T-cell (primary cell): ENCODE measurements at places on chromosomes 12 and 14. TPM values are rescaled to one million over a fixed set of nuclear protein-coding genes. Genes with fewer than 3 reads are reported as not detected.

The SERPINA12 gene
- not detected for total RNA-seq

- no peak for DNase-seq
Observed at GRCh38 chr12:89117448-89118034, 234.8 kb downstream of the DUSP6 start.

DNA sequence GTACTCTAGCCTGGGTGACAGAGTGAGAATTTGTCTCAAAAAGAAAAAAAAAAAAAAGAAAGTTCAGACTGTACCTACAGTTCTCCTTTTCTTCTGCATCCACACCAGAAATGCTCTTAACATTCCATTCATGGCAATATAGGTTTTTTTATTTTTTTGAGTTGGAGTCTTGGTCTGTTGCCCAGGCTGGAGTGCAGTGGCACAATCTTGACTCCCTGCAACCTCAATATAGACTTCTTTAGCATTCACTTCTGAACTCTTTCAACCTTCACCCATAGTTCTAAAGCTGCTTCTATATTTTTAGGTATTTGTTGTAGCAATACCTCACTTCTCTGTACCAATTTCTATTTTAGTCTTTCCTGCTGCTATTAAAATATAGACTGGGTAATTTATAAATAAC is 1095.7 kb downstream of the FLRT2 start:
- no peak for DNase-seq

The PLEKHD1 gene
- 0.44 TPM for total RNA-seq

DNA sequence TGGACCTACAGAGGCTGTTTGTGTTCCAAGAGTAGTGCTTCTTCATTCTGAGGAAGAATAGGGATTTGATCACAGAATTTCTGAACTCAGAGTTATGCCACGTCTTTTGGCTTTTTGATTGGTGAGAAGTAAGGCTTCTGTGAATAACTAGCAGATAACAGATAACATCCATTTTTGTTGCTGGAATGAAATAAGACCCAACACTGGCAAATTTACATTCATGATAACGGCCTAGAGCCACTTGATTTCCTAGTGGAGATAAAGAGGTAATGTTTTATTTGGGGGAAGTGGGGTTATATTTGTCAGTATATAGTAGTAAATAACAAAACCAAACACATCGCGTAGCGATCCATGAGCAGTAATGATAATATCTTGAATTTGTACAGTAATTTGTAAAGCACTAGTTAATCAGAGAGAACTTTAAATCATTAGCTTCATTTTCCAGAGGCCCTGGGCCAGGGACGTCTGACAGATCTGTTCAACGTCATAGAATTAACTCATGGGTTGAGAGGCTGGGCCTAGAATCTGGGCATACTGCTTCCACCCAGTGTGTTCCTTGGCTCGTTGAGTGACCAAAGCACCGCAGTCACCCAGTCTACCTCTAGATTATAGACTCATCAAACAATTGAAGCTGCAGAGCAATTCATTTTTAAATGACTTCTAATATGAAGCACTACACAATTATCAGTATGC is 79.6 kb downstream of the HMGA2 start:
- DNase-seq: no peak

DNA sequence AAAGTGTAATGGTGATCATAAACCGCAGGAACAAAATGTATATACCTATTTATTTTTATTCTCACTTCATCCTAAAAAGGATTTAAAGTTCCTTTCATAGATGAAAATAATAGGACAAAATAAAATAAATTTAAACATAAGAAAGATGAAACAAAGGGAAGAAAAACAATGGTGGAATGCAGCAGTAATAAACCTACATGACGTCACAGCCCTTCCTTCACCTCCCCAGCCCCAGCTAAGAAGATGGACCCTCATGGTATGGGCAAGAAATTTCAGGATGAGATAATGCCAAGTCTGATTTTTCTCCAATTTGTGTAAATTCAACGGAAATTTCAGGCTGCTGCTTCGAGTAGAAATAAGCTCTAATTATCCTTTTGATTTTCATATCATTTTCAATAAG is 381.0 kb downstream of the LRIG3 start:
- DNase-seq: no peak

GRCh38 chr14:27890259-27890658 is 876.3 kb upstream of the FOXG1 start:
- DNase-seq: no peak

GRCh38 chr14:60951776-60952435 is 29.0 kb downstream of the TRMT5 start:
- DNase-seq: no peak

The PLEKHG7 gene
- 0.19 TPM for total RNA-seq

The ARPC3 gene
- 177 TPM for total RNA-seq

GRCh38 chr14:25067600-25067999 is 17.7 kb upstream of the STXBP6 start:
- no peak for DNase-seq

- DNase-seq: no peak
Observed at GRCh38 chr12:58252914-58253313, 311.5 kb downstream of the ATP23 start.

GRCh38 chr14:31965071-31965734 is 111.9 kb upstream of the ARHGAP5 start:
- no peak for DNase-seq

DNA sequence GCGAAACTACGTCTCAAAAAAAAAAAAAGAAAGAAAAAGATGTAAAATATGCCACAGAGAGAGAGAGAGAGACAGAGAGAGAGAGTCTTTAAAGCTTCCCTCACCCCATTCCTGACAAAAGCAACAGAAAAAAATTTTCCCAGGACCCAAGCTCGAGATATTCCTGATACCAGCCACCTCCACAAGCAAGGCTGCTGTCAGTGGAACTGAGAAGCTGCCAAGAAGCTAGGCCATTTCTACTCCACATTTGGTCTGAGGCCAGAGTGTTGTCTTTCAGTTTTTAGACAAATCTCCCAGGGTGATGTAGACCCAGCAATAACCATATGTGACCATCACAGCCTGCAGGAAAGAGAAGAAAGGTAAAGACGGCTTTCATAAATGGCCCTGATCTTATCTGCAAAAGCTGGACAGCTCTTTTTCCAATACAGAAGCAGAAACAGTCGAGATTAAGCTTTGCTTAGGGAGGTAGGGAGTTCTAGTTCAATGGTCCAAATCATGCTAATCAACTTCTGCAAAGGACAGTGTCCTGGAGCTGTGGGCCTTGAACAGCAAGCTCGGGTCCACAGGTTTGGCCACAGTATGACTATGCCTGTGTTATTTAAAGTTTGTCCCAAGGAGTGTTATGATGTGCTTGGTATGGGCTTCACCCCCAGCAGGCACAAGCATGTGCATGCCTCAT is 130.3 kb upstream of the NUDT4 start:
- no peak for DNase-seq

DNA sequence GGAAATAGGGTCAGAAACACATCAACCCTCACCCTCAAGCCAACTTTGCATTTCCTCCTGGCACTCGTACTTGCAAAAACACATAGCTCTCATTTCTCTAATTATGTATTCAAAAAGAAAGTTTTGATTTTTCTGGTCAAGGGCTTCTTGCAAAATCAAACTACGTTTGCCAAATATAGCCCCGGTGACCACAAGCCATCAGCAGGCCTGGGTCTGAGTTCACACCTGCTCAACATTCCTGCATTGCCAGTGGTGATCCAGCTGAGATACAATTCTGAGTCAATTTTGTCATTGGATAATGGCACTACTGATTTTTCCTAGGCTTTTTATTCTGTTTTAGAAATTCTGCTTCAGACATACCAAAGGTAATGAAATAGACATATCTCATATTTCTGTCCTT is 10.7 kb upstream of the BHLHE41 start:
- no peak for DNase-seq

The CMA1 gene
- not detected for total RNA-seq

- no peak for DNase-seq
Observed at GRCh38 chr14:69715725-69716477, 51.0 kb upstream of the SRSF5 start.

DNA sequence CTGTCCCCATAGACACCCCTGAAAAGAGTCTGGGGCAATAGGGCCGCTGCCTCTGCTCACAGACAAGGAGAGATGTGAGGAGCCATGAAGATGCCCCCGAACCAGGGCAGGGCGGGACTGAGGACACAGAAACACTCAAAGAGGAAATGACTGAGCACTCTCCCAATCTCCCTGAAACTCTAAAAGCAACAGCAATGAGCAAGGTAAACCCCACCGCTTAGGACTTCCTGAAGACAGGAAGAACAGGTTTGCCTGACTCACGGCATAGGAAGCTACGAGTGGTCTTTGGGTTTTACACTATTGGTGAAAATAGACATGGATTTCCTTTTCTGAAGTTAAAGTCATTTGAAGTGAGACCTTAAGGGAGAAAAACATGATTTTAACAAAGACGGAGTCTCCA is 32.5 kb downstream of the STX2 start:
- no peak for DNase-seq

The FAIM2 gene
- not detected for total RNA-seq
